Upper lobe of right lung (tissue), 1 donor: ENCODE measurements at places on chromosomes 12 and 14. TPM values are rescaled to one million over a fixed set of nuclear protein-coding genes. Genes with fewer than 3 reads are reported as not detected.

DNA sequence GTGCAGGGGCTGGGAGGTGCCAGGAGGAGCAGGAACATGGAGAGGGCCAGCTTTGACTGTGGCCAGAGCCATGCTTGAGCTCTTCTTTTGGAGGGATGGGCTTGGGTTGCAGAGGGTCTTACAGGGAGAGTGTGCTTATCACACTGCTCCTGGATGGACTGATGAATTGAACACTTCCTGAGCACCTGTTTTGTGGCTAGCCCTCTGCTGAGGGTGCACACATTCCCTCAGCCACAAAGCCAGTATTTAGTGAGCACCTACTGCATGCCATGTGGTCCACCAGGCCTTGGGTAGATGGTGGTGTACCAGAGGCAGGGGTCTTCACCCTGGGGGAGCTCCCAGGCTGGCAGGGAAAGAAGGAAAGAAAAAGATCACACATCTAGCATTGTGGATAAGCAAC lies 118.9 kb downstream of the SLC25A47 start:
- DNase-seq = no peak

- no peak for DNase-seq
Observed at GRCh38 chr14:77339407-77339806, 18.6 kb downstream of the GSTZ1 start.

DNA sequence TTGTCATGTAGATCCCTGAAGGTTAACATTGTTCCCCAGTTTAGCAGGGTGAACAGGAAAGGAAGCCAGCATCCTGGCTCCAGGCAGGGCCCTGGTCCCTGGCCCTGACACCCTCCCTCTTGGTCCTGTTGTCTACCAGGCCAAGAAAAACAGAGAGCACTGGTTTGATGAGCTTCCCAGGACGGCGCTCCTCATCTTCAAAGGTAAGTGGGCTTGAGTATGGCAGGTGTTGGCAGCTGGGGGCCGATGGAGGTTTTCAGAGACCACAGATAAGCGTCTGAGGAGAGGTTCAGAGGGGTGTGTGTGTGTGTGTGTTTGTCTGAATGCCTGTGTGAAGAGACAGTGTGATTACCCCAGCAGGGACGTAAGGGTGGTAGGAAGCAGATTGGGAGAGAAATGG lies 56.3 kb downstream of the SLC8B1 start:
- DNase-seq = peak; percentile 22

The PPP1R12A gene
- total RNA-seq = 80.4 TPM

The AMDHD1 gene
- 1.4 TPM for total RNA-seq

The GPR84 gene
- 0.96 TPM for total RNA-seq

The CCDC77 gene
- total RNA-seq = 5.7 TPM

The ADCY6 gene
- total RNA-seq = 42.9 TPM

DNA sequence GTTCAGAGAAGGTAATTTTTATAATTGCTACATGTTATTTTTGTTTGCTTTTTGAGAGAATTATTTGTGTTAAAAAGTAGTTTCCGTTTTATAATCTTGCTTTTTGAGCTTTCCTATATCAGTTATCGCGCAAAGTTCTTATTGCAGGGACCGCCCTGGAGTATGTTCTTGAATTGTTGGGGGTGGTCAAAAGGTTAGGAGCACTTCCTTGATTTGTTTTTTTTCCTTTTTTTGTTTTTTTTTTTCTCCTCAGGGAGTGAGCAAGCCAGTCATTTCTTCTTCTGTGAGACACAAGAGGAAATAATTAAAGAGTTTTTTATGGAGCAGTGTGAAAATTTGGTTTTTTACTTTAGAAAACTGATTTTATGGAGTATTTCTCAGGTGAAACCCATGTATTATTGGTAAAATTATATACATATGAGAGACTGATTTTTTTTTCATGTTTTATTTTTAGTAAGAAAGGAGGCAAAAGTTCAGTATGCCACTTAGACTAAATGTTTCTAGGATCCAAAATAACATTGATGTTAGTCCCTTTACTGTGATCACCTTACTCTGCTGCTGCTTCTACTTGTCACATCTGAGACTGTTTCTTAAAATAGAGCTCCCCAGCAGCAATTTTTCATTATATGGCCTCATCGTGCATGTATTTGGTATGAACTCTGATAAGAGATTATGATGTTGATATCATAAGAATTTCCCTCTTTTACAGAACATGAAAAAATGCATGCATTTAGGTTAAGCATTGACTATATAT lies 26.6 kb downstream of the PLEKHA5 start:
- no peak for DNase-seq

- DNase-seq = peak; percentile 19
Observed at GRCh38 chr14:24067133-24068082, 4.0 kb upstream of the CPNE6 start.

- DNase-seq = no peak
Observed at GRCh38 chr12:61804301-61804700, 455.9 kb upstream of the USP15 start.

DNA sequence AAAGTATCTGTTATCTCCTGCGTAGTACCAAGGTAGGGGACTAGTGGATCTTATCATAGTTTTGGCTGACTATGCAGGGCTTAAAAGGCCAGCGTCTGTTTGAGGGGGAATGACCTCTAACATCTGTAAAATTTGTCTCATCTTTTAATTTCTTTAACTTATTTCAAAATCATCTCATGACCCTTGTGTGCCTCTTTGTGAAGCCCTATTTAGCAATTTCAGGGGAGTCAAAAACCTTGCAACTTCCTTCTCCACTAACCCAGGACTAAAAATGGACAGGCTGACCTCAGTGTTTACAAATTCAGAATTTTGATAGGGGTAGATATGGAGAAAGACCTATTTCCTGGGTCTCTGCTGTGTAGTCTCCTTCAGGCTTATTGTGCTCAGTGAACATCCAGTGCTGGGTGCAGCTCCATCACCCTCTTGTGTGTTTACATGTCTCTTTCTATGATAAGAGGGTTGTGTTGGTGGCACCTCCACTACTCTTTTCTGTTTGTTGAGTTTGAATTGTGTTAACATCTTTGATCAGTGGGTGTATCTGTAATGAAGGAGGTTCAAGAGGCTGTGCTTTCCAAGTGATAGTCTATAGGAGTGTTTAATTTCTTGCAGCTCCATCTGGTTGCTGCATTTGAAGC lies 14.3 kb downstream of the NECAP1 start:
- DNase-seq = no peak

DNA sequence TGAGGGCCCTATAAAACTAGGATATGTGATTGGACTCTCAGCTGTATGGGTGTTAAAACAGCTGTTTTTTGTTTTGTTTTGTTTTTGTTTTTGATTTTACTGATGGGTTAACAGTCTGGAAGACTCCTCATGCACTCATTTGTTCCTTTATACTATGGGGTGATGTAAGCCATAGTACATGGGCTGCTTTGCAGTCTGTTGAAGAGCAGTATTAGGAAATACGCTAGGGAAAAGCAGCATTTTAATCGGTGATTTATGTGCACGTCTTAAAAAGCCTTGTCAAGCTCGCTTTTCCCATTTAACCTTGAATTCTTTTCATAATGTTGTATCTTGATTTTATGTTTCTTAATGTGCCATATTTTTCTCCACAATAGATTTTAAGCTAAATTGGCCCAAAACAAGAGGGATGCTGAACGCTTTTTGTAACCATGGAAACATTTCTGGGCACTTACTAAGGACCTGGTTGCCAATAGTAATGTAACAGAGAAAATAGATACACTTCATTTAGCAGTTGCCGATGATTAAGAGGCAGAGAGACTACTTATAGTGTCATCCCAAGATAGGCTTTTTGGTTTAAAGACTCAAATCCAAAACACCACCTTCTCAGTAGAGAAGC lies 244.0 kb downstream of the SNAPC1 start:
- no peak for DNase-seq

GRCh38 chr14:100538351-100539002 lies 48.7 kb downstream of the BEGAIN start:
- DNase-seq = peak; percentile 40

GRCh38 chr12:4275016-4275869 lies 1.7 kb downstream of the CCND2 start:
- no peak for DNase-seq

DNA sequence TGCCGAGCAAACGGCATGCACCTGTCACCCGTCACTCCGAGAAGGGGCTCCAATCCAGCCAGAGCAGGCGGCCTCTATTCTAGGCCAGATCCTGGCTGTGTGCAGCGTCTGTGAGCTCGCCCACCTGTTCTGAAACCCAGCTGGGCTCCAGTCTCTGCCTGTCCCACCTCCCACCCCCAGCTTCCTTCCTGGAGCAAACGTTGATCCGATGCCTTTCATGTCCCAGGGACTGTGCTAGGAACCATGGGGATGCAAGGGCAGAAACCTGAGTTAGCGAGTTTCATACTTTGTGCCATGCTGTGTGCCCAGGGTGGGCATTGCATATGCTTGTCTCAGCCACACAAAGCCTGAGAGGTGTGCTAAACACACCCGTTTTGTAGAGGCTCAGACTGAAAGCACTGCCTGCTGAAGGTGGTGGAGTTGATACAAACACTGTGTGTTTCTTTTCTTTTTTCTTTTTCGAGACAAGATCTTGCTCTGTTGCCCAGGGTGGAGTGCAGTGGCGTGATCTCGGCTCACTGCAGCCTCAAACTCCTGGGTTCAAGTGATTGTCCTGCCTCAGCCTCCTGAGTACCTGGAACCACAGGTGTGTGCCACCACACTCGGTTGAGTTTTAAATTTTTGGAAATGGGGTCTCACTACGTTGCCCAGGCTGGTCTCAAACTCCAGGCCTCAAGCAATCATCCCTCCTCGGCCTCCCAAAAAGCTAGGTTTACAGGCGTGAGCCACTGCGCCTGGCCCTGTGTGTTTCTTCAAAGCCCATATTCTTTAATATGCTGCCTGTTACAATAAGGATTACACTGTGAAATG lies 84.1 kb upstream of the MED13L start:
- DNase-seq = no peak

The KRT1 gene
- 3.5 TPM for total RNA-seq

The PLA2G1B gene
- total RNA-seq = 62.2 TPM

The GLIPR1 gene
- total RNA-seq = 38.2 TPM
